ENCODE measurements at places on chromosomes 7 and 10. TPM values are rescaled to one million over a fixed set of nuclear protein-coding genes. Genes with fewer than 3 reads are reported as not detected.

The C7orf33 gene
- 3.6 TPM for total RNA-seq

The MSMB gene
- not detected for total RNA-seq

The FGFR2 gene
- total RNA-seq, result 77.5 TPM

The DNAJC1 gene
- total RNA-seq, result 47.2 TPM

The CACNB2 gene
- 31.2 TPM for total RNA-seq

The OR2A12 gene
- total RNA-seq, result not detected

The GLCCI1 gene
- total RNA-seq, result 69.4 TPM

The STEAP1 gene
- total RNA-seq, result 10.2 TPM

The PCGF6 gene
- 13.7 TPM for total RNA-seq

The ST8SIA6 gene
- total RNA-seq, result 4.4 TPM

The ODAD2 gene
- 3.2 TPM for total RNA-seq

The AKR1E2 gene
- 22.1 TPM for total RNA-seq

The SRRM3 gene
- 20.2 TPM for total RNA-seq

The TTYH3 gene
- 87.3 TPM for total RNA-seq

The C10orf53 gene
- total RNA-seq, result not detected

The SHTN1 gene
- total RNA-seq, result 19.4 TPM

The CRPPA gene
- total RNA-seq, result 9.6 TPM

The NOS3 gene
- 7.9 TPM for total RNA-seq

The MOGAT3 gene
- total RNA-seq, result not detected

The MACC1 gene
- total RNA-seq, result 4.3 TPM

The LDB1 gene
- 78.5 TPM for total RNA-seq

The TFR2 gene
- total RNA-seq, result 6.2 TPM

The PNLIPRP1 gene
- not detected for total RNA-seq

The C10orf105 gene
- 0.11 TPM for total RNA-seq

The TMEM236 gene
- total RNA-seq, result 0.44 TPM

The POM121C gene
- total RNA-seq, result 34.8 TPM

The TUBB8 gene
- total RNA-seq, result not detected

The EMX2 gene
- total RNA-seq, result 5.0 TPM

The PKD2L1 gene
- total RNA-seq, result 0.16 TPM

The IL2RA gene
- 0.44 TPM for total RNA-seq

The ASB4 gene
- total RNA-seq, result 1.0 TPM

The TMEM139 gene
- 3.6 TPM for total RNA-seq

The IFIT5 gene
- 22.2 TPM for total RNA-seq

The SYPL1 gene
- total RNA-seq, result 57.1 TPM

The OR6V1 gene
- total RNA-seq, result not detected

The C7orf57 gene
- 0.22 TPM for total RNA-seq

The NRG3 gene
- total RNA-seq, result 7.9 TPM

The ANK3 gene
- total RNA-seq, result 269 TPM

The ZNRF2 gene
- total RNA-seq, result 35.3 TPM

The LRRC4 gene
- total RNA-seq, result 4.6 TPM

The TAS2R3 gene
- 4.2 TPM for total RNA-seq

The NACAD gene
- total RNA-seq, result 8.9 TPM

The SDK1 gene
- 17.0 TPM for total RNA-seq

The LRRTM3 gene
- total RNA-seq, result 5.2 TPM

The TSPAN13 gene
- total RNA-seq, result 26.9 TPM

The NRCAM gene
- total RNA-seq, result 171 TPM

The MMD2 gene
- 5.7 TPM for total RNA-seq

The WNT2 gene
- total RNA-seq, result 2.6 TPM

The ATG9B gene
- total RNA-seq, result 1.9 TPM

The NDUFB8 gene
- 108 TPM for total RNA-seq

The WNT8B gene
- total RNA-seq, result 0.16 TPM

The PAPOLB gene
- 1.5 TPM for total RNA-seq

Data from camera-type eye (tissue), 1 donor.